ENCODE measurements at places on chromosomes 5 and 9. TPM values are rescaled to one million over a fixed set of nuclear protein-coding genes. Genes with fewer than 3 reads are reported as not detected.

- DNase-seq, result no peak
- H3K27ac ChIP-seq, result no peak overlapping the region
- H3K27me3 ChIP-seq, result no peaks in the 10 kb centered on the region
- no peak overlapping the region for H3K4me3 ChIP-seq
- no peaks in the 10 kb centered on the region for H3K36me3 ChIP-seq
These were observed 175.2 kb upstream of the DAP start for GRCh38 chr5:10936081-10936855.

- no peaks in the 10 kb centered on the region for H3K36me3 ChIP-seq
- H3K27me3 ChIP-seq, result no peaks in the 10 kb centered on the region
- no peak overlapping the region for H3K27ac ChIP-seq
These were observed 244.9 kb upstream of the KLF4 start for GRCh38 chr9:107734256-107735013.

GRCh38 chr5:179387151-179388110 is 42.2 kb upstream of the ADAMTS2 start:
- H3K4me3 ChIP-seq, result no peak overlapping the region
- peaks cover 4% of the 10 kb centered on the region for H3K36me3 ChIP-seq
- no peak for DNase-seq
- H3K27ac ChIP-seq, result no peak overlapping the region
- no peaks in the 10 kb centered on the region for H3K4me1 ChIP-seq

- no peaks in the 10 kb centered on the region for H3K36me3 ChIP-seq
- no peak overlapping the region for H3K27ac ChIP-seq
- no peak for DNase-seq
- H3K27me3 ChIP-seq, result peaks cover 8% of the 10 kb centered on the region
These were observed 51.3 kb downstream of the CARTPT start for GRCh38 chr5:71770381-71770780.

DNA sequence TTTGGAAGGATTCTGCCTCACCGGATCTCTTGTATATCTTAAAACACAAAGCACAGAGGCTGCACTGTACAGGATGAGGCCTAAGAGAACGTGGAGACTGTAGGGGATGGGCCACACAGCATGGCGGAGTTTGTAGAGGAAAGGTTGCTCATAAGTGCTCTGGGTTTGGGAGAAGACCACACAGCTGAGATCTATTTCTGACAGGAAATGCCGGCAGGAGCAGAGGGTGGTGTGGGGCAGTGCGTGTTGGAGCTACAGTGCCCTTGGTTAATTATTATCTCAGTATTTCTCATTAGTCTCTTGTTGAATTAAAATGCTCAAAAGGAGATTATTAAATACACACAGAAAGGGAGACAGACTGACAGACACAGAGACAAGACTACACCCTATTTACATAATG is 9.6 kb downstream of the PALM2AKAP2 start:
- no peak overlapping the region for H3K4me3 ChIP-seq
- no peaks in the 10 kb centered on the region for H3K4me1 ChIP-seq
- H3K36me3 ChIP-seq, result no peaks in the 10 kb centered on the region
- H3K27ac ChIP-seq, result no peak overlapping the region
- H3K27me3 ChIP-seq, result no peaks in the 10 kb centered on the region

DEPDC1B gene
- 30.2 TPM for total RNA-seq

GAS1 gene
- total RNA-seq, result 0.11 TPM

PDE8B gene
- 0.47 TPM for total RNA-seq

All from activated CD8-positive, alpha-beta T cell treated with anti-CD3 and anti-CD28 coated beads for 36 hours (primary cell).